ENCODE measurements at places on chromosomes 3 and 15. TPM values are rescaled to one million over a fixed set of nuclear protein-coding genes. Genes with fewer than 3 reads are reported as not detected.

ACTRT3 gene
- 1.6 TPM for total RNA-seq

RTP1 gene
- total RNA-seq, result 0.16 TPM

IMPG2 gene
- 0.39 TPM for total RNA-seq

- no peak for DNase-seq
These were observed 180.6 kb downstream of the PLCL2 start for GRCh38 chr3:17065315-17065714.

DNA sequence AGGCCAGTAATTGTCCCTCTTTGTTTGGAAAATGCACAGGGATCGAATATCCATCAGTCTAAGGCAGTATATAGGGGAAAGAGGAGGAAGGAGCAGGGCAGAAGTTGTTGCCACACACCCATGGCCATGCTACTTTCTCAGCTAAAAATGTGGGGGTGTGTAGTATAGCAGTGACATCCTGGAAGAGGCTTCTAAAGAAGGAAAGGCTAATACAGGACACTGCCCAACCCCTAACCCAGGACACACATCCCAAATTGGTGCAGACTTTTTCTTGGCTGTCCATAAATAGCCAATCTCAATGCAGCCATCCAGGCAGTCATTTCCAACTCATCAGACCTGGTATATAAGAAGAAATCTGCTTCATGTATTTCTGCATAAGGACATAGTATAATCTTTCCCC, 33.1 kb upstream of the LRRN1 start:
- DNase-seq, result no peak

DNA sequence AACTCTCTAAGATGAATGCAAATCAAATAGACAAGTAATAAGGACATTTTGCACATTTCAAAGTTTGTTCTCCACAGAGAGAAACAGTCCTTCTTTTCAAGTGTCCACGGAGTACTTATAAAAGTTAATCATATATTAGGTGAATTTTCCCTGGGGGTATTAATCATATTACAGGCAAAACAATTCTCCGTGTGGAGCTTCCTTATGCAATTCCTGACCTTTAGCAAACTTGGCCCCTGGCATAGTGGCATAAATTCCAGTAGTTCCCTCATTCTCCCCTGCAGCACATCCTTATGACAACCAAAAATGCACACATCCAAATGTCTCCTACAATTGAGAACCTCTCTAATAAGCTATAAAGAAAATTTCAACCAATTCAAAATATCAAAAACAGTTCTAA, 34.4 kb downstream of the FSIP1 start:
- DNase-seq, result no peak

DNA sequence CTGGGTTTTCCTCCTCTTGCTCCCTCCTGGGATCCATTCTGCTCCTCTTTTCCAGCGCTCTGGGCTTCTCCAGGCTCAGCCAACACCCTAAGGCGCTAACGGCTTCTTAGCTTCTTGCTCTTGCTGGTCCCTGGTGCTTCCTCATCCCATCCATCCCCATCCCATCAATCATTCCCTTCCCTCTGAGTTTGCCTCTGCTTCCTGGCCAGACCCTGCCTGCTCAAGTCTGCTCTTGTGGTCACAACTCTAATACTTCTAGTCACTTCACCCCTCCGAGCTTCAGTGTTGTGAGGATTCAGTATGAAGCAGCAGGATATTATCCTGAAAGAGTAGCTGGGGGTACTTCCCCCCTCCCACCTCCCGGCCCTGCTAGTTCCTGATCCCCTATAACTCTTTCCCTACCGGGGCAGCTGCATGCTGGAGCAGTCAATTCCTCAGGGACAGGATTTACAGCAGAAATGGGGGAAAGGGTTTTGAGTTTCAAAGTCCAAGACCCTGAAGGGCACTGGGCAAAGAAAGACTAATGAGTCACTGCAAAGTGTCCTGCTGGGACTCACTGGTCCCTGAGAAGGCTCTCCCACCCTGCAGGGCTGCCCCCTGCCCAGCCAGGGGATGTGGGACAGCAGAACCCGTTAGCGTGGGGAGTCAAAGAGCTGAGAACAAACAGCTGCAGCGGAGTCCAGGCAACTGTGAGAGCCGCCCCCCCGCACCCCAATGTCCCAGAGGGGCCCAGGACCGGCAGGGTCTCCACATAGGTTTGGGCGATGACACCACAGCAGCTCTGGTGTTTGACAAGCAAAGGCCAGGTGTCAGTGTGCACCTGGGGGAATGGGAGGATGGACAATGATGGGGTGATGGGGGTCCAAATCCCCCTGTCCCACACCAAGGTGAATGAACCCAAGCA, 2.3 kb upstream of the SYNM start:
- DNase-seq, result no peak

DNA sequence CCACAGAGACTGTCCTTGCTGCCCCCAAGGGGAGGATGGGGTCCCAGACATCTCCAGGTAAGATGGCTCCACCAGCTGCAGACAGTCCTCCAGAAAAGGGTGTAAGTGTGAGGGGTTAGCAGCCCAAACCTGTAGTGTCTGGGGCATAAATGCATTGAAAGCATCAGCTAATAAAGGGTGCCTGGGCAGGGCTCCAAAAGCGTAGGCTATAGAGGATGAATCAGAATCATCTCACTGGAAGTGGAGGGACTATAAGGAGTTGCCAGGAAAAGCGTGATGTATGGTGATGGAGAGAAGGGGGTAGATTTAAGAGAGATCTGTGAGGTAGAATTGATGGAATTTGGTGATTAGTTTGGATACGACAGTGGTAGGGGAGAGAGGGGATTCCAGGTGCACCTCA, 79.9 kb upstream of the ONECUT1 start:
- DNase-seq, result no peak

DNA sequence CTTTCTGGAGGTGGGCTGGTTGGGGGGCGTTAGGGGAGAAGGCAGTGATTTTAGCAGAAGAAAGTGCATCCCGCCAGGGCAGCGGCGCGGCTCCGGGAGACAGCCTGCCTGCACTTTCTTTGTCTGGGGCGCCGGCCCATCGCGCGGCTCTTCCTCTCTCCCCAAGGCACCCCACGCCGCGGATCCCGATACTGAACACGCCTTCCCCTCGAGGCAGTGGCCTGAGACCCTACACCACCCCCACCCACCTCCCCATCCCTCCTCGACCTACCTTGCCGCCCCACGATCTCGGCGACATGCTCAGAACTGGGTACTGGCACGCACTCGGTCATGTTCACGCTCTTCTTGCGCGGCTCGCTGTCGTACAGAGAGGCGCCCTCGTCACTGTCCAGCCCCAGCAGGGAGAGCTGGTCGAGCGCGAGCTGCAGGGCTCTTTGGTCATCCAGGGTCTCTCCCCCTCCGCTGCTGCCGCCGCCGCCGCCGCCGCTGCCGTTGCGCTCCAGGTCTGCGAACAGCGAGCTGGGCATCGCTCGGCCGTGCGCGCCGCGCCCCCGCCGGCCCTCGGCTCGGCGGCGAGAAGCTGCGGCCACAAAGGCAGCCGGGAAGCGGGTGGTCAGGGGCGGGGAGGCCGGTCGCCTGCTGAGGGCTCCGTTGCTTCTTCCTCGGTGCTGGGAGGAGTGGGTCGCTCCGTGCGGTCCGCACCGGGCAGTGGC, 483 bp downstream of the MEX3B start:
- DNase-seq, result peak; percentile 78

- DNase-seq, result no peak
These were observed 618.8 kb upstream of the CCDC54 start for GRCh38 chr3:106758459-106758858.

DNA sequence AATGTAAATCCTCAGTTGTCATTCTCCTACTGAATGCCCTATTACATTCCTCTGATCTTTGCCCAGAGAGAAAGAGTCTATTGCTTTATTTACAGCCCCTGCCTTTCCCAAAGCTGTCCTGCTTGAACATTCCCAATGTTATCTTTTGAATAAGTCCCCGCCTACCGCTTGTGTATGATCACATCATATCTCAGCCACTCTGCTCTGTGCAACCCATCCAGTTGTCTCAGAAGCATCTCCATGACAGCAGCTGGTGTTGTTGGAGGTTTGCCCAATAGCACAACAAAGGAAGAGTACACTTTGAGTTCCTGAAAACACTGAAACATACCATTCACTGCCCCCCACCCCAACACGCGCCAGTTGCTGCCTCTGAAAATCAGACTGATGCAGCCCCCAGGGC, 22.0 kb upstream of the FAM3D start:
- DNase-seq, result no peak

DNA sequence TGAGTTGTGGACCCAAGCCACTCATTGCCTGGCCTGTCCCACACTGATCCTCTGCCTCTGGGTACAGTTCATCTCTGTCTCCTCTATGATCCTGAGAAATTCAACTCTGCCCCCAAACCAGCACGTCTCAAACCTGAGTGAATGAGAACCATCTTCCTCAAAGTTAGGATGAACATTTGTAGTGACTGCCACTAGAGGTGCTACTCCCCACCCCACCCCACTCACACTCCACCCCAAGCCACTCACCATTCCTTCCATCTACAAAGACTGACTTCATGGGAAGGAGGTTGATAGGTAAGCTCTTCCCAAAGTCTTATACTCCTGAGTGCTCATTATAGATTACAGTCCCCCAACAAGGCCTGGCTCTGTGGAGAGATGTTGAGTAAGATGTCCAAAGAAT, 43.8 kb downstream of the NEK10 start:
- no peak for DNase-seq

DNA sequence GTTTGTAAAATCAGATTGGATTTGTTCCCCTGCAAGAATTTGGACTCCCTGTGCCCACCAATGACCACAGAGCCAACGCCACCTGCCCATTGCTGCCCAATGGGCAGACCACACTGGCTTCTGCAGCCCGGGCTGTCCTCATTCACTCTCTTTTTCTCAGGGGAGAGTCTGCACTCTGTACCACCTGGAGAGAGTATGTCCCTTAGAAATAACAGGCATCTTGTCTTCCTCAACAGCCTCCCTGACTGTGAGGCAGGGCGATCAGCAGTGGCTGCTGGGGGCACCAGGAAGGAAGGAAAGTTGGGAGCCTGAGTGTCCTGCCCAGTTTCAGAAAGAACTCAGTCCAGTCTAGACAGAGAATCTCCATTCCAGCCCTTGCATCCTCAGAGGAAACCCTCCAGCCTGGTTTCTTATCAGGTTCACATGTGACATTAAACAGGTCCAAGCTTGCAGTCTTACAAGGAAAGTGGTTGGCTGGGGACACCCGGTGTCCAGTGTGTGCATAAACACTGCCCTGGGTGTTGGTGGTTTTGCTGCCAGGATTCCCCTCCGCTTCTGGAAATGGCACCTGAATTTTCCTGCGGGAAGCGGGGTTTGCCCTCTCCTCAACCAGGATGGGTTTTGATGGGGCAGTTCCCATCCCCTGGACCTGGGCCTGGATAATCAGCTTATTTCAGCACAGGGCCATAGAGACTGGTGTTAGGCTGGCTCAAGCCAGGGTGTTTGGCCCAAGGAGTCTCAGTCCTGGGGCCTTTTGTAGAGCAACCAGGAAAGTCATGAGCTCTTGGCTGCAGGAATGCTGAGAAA, 37.2 kb downstream of the SSUH2 start:
- peak; percentile 79 for DNase-seq

GRCh38 chr15:36356978-36357601, 222.3 kb upstream of the CDIN1 start:
- no peak for DNase-seq

GRCh38 chr3:130828948-130829947, 64.6 kb upstream of the ATP2C1 start:
- no peak for DNase-seq

DNA sequence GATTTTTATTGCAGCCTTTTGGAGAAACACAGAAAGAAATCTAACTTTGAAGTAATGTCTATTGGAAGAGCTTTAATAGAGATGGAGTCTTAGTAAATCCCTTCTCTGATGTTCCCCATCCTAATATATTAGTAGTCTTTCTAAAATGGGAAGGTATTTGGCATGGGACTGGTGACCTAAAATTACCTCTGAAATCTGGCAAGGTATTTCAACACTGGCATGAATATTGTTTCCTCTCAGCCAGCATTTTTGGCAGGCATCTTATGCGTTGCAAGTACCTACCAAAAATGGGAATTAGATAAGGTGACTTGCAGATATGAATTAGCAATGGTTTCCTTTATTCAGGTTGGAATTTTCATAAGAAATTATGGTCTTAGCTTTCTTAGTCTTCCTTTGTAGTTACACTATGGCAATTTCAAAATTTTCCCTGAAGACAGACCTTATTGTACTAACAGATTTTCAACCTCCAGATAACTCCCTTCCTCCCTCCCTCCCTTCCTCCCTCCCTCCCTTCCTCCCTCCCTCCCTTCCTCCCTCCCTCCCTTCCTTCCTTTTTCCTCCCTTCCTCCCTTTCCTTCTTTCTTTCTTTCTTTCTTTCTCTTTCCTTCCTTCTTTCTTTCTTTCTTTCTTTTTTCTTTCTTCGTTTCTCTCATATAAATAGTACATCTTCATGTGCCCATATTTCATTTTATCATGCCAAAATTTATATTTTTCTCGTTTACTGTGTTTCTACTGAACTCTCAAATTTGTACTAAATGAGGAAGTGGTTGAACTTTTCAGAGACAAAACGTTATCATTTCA, 168.2 kb upstream of the KCNMB2 start:
- no peak for DNase-seq

DNA sequence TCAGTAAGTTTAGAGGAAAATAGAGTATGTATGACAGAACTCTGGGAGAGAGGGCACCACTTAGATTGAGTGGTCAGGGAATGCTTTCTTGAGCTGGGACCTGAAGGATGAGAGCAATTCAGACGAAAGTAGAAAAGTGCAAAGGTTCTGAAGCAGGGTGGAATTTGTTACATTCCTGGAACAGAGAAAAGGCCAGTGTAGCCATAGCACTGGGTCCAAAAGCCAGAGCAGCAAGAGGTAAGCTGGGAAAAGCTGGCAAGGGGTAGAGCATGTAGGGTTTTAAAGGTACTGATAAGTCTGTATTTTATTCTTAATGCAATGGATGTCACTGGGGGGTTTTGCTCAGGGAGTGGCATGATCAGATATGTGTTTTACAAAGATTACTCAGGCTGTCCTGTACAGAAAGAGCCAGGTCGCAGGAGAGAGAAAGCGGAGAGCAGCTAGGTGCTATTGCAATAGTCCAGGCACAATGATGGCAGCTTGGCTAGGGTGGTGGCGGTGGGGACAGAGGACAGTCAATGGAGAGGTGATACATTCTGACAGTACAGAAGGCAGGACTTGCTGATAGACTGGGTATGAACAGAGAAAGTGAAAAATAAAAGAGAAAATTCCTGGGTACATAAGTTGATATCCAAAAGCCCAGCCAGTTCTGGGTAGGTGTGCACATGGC, 17.0 kb downstream of the FSTL1 start:
- no peak for DNase-seq

GRCh38 chr3:149474250-149474817, at the start of gene TM4SF4:
TM4SF4 (plus strand) TSS chr3:149474697; CDS start chr3:149474878, 181 bp downstream.
- DNase-seq, result no peak

- no peak for DNase-seq
These were observed 8.8 kb upstream of the AEN start for GRCh38 chr15:88612186-88612796.

DNA sequence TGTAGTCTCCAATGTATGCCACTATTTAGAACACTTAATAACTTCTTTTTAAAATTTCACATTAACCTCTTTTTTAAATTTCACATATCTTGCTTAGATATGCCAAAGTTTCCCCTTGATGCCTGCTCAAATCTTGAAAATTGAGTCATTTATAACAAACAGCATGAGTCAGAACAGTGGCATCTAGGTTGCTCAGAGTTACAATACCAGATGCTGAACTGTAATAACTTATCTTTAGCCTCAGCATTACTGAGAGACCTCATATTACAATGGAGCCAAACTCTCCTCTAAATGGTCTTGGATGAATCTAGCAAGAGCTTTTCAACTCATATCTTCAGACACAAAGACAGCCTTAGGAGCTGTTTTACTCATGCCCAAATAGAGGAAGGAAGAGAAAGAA, 439.3 kb upstream of the ARPP21 start:
- no peak for DNase-seq
